ENCODE measurements at places on chromosomes 6 and 20.

GRCh38 chr6:83546636-83547035, 34.3 kb downstream of the PRSS35 start:
- no peak for DNase-seq

DNA sequence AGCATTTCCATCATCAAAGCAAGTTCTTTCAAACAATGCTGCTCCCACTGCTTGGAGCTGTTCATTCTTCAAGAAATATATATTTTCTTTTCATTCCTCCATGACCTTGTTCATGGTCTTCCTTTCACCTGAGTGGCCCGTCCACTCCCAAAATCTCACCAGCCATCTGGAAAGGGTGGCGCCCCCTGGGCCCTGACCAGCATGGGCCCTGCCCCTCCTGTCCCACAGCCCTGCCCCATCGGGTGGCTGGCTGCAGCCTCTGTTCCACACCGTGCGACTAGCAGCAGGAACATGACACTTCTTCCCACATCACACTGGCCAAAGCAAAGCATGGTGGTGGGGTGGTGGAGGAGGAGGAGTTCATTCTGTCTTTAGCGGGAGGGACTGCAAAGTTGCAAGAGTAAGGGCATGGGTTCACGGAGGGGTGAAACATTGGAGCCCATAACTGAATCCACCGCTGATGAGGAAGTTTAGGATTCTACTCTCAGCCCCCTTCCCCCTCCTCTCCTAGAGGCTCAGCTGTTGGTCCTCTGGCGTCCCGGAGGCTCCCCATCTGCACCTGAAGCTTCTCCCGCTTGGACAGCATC, 195.2 kb upstream of the SLC24A3 start:
- no peak for DNase-seq

DNA sequence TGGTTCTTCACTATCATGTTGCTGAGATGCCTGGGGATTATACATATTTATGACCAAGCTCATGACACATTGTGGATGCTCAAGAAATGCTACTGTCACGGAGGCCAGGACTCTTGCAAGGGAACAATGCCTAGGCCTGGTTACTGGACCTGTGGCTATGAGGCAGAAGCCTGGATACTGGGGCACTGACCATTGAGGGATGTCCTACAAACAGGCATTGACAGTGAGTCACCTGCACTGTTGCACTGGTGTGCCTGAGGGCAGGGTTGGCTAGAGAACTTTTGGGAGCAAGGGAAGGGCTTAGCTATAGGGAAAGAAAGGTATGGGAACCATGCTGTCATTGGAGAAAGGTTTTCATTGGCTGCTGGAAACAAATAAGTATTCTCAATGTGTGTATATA, 313.1 kb upstream of the SUPT3H start:
- DNase-seq: no peak

- no peak for DNase-seq
Measured at GRCh38 chr20:2259731-2260130, 36.1 kb upstream of the TGM3 start.

- DNase-seq: no peak
Measured at GRCh38 chr6:34143884-34144580, 1.9 kb downstream of the GRM4 start.

DNA sequence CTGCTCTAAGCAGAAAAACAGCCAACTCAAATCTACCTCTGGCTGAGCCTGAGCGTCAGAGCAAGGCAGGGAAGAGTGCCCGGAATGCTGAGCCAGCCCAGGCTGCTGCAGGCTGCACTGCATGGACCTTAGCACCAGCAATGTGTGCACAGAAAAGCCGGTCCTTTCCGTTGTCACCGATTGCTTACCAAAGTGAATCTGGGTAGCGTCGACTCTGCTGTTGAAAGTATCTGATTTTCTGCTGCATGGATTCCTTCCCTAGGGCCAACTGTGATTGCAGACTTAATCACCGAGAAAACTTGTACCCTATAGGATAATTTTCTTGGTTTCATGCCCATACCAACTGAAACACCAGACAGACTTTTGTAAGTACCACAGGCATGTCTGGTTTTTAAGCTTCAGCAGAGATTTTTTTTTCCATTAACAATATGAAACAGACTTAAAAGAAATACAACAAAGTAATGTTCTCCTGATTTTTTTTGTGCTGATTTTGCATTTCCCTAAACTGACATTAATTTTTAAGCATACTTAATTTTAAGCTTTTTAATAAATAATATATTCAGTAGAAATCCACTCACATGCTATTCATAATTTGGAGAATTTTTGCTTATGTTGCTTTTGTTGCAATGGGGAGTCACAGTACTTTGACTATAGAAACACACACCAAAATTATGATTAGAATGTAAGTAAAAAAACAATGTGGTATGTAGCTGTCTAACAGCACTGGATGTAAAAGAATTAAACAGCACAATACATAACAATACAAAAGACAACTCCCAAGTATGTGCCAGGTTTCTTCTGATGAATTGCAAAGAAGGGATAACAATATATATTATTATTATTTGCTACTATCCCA, 218.0 kb downstream of the THBS2 start:
- peak; percentile 60 for DNase-seq

DNA sequence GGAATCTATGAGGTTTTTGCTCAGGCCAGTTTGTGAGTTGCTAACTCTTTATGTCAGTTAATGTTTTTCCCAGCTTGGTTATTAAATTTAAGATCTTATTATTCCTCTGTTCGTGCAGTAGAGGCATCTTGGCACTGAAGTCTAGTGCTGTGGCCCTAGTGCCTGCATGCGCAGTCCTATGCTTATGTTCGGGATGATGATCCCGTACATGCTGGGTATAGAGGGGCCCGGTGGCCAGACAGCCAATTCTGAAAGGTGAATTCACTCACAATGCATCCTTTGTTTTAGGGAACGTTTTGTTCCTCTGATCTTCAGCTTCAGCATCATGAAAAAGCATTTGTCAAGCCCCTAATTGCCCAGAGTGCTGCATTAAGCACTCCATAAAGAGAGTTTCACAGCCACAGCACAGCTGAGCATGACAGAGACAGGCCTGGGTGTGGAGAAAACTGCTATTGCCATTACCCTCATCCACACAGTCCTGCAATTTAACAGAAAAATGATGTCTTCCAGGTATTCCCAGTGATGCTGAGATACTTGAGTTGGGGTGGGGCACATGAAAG, 39.8 kb upstream of the BACH2 start:
- no peak for DNase-seq

- no peak for DNase-seq
Measured at GRCh38 chr6:43540507-43540906, 23.6 kb downstream of the POLR1C start.

- no peak for DNase-seq
Measured at GRCh38 chr20:49825521-49826033, 12.9 kb downstream of the SLC9A8 start.

DNA sequence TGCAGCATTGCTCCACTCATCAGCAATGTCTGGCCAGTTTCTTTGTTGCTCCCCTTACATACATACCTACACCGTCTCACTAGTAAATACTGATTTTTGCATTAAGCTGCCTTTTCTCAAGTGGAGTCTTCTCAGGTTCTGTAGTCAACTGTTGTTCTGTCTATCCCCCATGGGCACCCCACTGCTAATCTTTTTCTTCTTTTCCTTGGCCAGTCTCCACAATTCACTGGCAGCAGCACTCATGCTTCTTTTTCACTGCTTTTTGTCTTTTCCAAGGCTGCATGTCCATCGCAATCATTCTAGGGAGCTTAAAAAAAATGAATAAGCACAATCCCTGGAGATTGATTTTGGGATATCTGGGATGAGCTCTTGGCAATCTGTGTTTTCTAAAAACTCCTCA, 10.3 kb upstream of the ERVFRD-1 start:
- DNase-seq: no peak

DNA sequence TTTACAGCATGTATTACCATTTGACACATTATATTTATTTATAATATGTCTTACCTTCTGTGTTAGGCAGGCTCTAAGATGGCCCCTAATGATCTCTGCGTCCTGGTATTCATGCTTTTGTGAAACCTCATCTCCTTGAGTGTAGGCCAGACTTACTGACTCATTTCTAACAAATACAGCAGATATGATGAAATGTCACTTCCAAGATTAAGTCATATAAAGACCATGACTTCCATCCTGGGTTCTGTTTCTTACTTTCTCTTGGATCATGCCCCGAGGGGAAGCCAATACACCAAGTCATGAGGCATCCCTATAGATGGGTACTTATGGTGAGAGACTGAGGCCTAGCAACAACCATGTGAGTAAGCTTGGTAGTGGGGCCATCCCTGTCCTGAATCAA, 30.2 kb downstream of the ZHX3 start:
- peak; percentile 88 for DNase-seq

DNA sequence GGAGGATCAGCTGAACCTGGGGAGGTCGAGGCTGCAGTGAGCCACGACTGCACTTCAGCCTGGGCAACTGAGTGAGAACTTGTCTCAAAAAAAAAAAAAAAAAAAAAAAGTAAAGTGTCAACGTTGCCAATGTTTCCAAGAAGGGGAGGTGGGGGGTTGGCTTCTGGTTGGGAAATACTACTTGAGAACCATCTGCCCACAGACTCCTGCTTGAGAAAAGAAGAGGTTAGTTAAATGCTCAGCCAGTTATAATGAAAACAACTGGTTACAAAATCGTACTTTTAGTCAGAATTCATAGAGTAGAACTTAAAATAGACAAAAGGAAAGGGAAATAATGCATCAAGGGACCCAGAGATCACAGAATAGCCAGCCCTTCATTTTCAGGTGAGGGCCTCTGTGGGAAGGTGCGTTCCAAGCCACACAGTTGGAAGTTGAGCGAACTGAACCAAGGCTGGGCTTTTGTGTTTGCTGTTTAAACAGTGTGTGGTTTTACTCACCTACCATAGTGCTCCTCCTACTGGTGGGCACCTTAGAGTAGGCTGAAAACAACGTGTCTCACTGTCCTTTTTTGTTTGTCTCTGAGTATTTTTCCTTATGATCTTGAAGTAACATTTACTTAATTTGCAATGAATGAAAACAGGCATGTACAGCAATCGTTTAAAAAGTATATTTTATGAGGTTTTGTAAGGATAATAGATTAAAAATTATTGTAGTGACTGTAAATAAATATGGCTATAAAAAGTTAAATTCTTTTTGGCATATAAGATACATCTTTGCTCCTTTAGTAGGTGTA, 200.7 kb downstream of the BCAS1 start:
- DNase-seq: peak; percentile 86

GRCh38 chr6:56691814-56692213, 49.1 kb upstream of the DST start:
- DNase-seq: no peak

GRCh38 chr20:63254606-63255384, 532 bp upstream of the NKAIN4 start:
- no peak for DNase-seq

DNA sequence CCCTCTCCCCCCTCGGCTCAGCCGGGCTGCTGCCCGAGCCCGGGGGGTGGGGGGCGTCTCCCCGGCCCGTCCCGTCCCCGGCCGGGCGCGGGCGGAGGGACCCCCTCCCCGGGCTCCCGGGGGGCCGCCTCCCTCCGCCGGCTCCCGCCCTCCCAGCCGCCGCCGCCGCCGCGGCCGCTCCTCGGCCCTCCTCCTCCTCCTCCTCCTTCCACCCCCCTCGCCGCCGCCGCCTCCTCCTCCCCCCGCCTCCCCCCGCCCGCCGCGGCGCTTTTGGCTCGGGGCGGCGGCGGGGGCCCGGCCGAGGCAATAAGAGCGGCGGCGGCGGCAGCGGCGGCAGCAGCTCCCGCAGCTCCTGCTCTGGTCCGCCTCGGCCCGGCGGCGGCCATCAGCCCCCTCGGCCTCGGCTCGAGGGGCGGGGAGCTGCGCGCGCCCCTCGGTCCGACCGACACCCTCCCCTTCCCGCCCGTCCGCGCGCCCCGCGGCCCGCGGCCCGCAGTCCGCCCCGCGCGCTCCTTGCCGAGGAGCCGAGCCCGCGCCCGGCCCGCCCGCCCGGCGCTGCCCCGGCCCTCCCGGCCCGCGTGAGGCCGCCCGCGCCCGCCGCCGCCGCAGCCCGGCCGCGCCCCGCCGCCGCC, 38.7 kb downstream of the GNAS start:
- DNase-seq: peak; percentile 67

GRCh38 chr6:57173056-57173885, 1.1 kb downstream of the BAG2 start:
- DNase-seq: peak; percentile 43

DNA sequence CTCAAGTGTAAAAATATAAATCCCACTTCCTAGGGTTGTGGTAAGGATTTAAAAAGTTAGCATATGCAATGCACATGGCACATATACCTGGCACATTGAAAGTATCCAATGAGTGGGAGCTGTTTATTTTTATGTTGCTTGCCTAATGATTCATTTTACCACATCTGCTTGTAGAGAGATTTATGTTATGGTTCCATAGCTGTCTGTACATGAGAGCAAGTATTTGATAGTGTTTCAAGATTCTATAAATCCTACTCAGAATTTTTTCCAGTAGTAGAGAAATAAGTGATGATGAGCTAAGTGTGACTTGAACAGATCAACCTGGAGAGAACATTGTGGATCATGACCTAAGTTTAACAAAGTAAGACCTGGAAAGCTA, 125.3 kb upstream of the SPTLC3 start:
- no peak for DNase-seq

DNA sequence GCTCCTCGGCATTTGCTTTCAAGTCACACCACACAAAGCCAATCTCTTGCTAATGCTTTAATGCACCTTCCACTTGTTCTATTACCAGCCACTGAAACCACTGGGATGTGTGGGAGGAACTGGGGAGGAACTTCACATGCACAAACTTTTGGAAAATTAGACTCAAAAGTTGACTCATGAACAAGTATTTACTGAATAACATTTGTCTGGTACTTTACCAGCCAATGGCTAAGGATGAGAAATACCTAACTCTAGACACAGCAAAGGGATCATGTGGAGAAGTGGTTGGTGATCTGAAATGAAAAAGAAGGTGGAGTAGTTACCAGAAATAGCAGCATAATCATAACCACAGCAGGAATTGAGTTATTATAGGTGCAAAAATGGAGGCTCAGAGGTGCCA, 554.0 kb upstream of the NOX3 start:
- DNase-seq: no peak

GRCh38 chr6:148682990-148683389, 63.8 kb upstream of the UST start:
- no peak for DNase-seq

GRCh38 chr6:150006961-150007464, 18.3 kb downstream of the RAET1L start:
- peak; percentile 33 for DNase-seq

GRCh38 chr6:52077180-52077884, 10.1 kb downstream of the PKHD1 start:
- no peak for DNase-seq

- peak; percentile 29 for DNase-seq
Measured at GRCh38 chr6:101393251-101393828, at the start of gene GRIK2. Gene GRIK2 (plus strand): TSS chr6:101393708.

- no peak for DNase-seq
Measured at GRCh38 chr20:9071976-9072726, 3.3 kb downstream of the PLCB4 start.

DNA sequence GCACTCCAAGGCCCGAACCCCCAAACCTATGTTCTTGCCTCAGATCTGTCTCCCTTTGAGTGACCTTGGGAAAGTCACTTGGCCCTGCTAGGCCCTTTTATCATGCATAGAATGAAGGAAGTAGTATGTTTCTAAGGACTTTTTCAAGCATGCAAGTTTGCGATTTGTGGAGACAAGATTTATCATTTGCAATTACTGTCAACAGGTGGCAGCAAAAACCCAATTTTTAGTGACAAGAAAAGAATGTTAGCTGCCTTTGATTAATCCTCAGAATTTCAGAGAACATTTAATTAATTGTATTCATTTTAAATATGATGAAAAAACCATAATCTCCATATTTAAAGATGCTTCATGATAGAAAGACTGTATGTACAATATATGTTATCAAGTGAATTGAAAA, 28.3 kb upstream of the PREP start:
- peak; percentile 78 for DNase-seq

GRCh38 chr6:155648301-155648700, 192.7 kb upstream of the NOX3 start:
- DNase-seq: no peak

Measured in fibroblast of pulmonary artery (primary cell).